ENCODE measurements at places on chromosomes 6 and 20. TPM values are rescaled to one million over a fixed set of nuclear protein-coding genes. Genes with fewer than 3 reads are reported as not detected.

DNA sequence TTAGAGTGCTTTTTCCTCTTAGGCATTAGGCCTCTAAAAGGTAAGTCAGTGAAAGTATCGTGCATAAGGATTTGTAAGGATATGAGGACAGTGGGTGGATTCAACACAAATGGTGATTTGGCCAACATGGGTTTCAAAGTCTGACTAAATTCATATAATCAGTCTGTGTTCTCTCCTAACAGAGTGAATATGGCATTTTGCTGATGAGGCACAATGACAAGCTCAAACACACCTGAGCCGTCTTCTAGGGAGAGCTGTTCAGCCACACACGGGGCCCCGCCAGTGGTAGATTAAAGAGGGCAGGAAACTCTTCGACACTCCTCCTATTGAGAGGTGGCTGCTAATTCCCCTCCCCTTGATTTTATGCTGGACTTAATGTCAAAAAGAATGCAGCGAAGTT lies 59.5 kb upstream of the PROKR2 start:
- no peak for DNase-seq

- no peak for DNase-seq
These were observed 9.8 kb upstream of the TASP1 start for GRCh38 chr20:13648291-13649228.

DNA sequence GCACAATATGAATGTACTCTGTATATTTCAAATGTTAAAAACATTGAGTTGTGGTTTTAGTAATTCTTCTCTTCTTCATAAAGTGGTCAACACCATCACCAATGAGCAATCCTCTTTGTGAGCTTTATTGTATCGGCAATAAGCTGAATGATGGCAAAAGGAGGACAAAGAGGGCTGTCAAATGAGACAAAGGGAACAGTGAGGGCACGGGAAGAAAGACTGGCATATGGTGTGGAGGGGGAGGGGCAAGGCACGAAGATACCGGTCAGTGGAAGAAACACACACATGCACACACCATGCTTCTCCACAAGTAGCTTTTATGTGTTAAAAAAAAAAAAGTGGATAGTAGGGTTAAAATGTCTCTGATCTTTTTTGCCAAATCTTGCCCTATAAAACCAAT lies 506.8 kb upstream of the CITED2 start:
- DNase-seq, result no peak

PAK5 gene
- total RNA-seq, result not detected

TUBB1 gene
- not detected for total RNA-seq

IMPG1 gene
- not detected for total RNA-seq
